ENCODE measurements at places on chromosomes 7 and 10.
A peak's percentile ranks its signal among the peaks of the same experiment; 100 is the strongest.

DNA sequence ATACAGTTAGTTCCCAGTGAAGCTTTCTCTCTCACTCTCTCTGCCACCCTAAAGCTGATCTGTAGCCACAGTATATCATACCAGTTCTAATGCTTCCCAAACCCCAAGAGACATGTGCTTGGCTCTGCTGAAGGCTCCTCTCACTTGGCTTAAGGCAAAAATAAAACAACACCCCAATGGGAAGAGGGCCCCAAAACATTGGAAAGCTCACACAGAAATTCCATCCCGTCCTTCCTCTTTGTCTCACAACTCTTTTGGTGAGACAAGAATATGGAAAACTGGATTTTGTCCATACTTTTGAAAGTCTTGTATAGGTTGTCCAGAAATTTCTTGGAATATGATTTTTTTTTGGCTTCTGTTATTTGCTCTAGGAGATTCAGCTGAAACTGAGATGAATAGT is 56.1 kb upstream of the WNT16 start:
- DNase-seq, result no peak

GRCh38 chr7:21364801-21365271 is 63.0 kb upstream of the SP4 start:
- no peak for DNase-seq

- no peak for DNase-seq
Measured at GRCh38 chr7:143391462-143392404, 10.6 kb downstream of the ZYX start.

DNA sequence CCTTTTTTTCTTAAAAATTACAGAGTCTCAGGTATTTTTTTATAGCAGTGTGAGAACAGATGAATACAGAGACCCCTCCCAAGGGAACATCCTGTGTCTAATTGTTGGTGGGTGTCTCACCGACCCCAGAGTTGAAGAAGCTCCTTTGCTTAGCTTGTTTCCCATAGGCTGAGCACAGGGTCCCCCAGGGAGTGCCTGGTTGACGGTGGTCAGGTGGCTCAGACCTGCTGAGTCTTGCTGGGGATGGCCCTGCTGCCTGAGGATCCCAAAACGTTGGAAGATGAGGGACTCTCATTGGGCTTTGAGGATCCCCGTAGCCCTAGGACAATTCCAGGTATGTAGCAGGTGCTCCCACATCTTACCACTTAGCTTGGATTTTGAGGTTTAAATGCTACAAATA is 19.5 kb downstream of the SCART1 start:
- DNase-seq, result no peak

DNA sequence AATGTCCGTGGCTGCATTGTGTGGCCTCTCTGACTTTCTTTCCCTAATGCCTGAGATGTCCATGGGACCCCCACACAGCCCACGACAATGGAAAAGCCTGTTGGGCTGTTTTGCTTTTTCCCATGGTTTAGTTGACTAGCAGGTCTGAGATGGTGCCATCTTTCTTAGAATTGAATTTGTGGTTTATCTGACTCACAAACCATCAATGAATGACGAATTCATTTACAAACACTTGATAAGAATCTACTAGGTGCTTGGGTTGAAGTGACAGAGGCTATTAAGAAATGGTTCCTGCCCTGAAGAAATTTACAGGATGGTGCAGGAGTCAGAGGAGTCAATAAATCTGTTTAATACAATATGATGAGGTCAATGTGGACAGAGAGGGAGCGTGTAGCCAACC is 75.4 kb downstream of the OTUD1 start:
- DNase-seq, result no peak

- no peak for DNase-seq
Measured at GRCh38 chr10:111030042-111030750, 46.6 kb upstream of the ADRA2A start.

DNA sequence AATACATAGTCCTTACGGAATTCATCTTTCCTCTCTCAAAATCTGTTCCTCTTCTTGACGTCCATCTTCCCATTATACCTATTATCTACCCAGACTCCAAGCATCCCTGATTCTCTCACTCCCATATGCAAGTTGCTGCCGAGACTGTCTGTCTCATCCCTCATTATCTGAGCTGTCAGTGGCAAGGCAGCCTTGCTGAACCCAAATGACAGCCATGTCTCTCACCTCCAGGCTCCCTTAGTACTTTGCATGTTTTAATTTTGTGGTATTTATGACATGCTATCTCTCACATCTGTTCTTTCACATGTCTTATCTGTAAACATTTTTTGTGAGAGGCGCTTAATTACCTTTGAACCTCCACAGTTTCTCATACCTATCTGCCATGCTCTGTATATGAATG is 54.4 kb upstream of the IFRD1 start:
- DNase-seq, result no peak

DNA sequence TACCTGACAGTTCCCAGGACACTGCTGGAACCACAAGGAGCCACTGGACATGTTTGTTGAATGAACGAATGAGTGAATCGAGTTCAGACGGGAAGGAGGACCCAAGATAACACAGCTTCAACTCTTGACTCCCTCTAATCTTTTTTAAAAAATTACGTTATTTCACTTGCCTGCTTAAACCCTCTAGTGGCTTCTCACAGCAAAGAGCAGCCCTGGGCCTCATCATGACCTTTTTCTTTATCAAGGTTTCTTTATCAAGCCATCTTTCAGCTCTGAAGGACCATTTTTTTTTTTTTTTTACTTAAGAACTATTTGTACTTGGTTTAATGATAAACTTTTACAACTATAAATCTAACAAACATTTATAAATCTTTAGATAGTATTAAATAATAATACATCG is 110.6 kb downstream of the TAX1BP1 start:
- DNase-seq, result no peak

- no peak for DNase-seq
Measured at GRCh38 chr7:141158561-141158960, 84.7 kb downstream of the TMEM178B start.

GRCh38 chr7:5662828-5663227 is 118.6 kb downstream of the RNF216 start:
- no peak for DNase-seq

- DNase-seq, result no peak
Measured at GRCh38 chr7:31938650-31939049, 131.6 kb downstream of the PDE1C start.

- DNase-seq, result no peak
Measured at GRCh38 chr10:9195385-9195784, 1140.9 kb downstream of the GATA3 start.

DNA sequence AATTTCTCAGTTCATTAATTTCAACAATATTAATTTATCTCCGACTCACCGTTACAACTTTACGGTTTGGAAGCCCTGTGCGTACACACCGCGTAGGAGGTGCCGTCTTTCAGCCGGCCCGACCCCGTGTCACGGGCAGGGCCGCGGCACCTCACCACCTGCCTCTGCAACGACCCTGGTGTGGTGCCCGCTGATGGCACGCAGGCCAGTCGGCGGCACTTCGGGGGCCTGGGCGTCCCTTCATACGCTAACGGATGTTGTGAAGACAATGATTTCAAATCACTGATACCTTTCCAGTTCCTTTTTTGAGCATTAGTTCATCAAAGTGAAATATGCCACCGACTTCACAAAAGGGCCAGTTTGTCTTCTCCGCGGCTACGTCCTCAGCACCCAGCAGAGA is 125.3 kb downstream of the EBF3 start:
- DNase-seq, result no peak

DNA sequence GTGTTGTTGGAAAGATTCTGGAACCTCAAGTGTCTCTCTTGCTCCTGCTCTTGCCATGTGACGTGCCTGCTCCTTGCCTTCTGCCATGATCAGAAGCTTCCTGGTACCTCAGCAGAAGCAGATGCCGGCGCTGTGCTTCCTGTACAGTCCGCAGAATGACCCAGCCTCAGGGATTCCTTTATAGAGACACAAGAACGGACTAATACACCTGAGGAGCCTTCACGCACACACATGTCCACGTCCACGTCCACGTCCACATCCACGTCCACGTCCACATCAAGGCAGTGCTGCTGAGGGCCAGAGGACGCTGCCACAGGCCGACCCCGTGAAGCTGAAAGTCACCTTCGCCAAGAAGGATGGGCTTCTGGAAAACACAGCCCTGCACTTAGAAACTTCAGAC is 190.1 kb downstream of the MAD1L1 start:
- no peak for DNase-seq

GRCh38 chr10:119705434-119705831 is 20.4 kb upstream of the INPP5F start:
- DNase-seq, result no peak

GRCh38 chr7:153943457-153943856 is 108.7 kb upstream of the DPP6 start:
- DNase-seq, result no peak

GRCh38 chr10:50347394-50347802 is 96.1 kb upstream of the ASAH2 start:
- peak; percentile 7 for DNase-seq

DNA sequence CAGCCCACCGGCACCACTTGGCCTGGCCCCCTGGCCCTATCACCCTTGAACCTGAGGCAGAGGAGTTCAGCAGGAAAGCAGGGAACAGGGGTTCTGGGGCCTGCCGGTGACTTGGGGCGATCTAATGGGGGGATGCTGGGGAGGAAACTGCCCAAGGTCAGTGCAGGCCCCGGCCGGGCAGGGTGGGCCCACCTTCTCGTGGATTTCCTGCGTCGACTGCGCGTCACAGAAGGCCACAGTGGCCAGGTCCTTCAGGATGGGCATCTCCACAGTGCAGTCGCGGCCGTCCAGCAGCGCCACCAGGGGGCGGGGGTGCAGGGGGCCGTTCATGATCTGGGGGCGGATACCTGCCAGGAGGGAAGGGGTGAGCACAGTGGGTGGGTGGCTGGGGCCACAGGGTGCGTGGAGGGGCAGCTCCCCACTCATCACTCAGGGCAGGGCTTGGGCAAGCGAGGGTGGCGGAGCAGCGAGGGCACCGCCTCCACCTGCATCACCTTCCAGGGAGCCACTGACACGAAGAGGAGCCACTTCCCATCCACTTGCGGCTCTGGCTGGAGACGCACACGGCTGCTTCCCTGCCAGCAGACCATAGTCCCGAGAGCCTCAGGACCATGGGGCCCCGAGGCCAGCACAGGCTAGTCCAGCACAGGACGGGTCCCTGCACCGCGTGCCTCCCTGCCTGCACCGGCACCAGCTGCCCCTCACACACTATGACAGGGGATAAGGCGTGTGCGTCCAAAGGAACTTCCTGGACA is 61.4 kb downstream of the ZRANB1 start:
- no peak for DNase-seq

DNA sequence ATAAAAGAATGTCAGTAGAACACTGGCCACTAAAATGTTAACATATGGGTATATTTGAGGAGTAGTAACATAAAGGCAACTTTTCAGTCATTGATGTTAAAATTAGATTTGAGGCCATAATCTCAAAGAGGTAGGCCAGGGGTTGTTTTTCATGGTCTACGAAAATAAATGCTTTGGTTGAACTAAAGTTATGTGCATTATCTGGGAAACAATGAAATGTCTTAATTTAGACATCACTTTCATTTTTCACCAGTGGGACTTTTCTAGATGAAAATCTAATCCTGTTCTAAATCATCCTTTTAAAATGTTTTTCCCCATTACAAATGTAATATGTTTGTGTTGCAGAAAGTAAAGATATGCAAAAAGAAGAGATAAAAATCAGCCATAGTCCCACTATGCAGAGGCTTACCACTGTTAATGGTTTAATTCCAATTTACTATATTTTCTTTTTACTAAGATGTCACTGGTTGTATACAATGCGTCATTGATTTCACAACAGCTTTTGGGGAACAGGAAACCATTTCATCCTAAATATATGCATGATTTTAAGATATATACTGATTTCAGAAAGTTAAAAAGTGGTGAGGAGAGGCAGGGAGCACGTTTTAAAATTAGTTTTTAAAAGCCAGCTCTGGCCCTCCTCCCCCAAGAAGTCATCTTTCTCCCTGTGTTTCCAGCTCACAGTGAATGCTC is 64.3 kb downstream of the ARID5B start:
- no peak for DNase-seq

GRCh38 chr7:70218006-70218405 is 619.7 kb downstream of the AUTS2 start:
- no peak for DNase-seq

DNA sequence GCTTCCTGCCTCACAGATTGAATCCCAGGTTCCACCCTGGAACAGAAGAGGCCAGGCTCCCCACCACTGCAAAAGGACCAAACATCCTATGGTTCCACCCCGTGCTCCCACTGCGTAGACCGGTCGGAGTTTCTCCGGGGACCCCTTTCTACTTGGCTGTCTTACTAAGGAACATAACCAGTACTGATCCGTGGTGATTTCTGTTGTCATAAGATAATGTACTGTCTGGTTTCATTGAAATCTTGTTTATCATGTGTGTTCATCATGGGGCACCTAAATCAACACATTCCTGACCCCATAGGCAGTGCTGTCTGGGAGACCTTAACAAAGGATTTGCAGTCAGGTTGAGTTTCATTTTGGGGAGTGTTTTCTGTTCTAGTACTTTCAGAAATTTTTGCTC is 104.5 kb downstream of the CHN2 start:
- no peak for DNase-seq

- no peak for DNase-seq
Measured at GRCh38 chr7:155889636-155890511, 77.6 kb upstream of the SHH start.

DNA sequence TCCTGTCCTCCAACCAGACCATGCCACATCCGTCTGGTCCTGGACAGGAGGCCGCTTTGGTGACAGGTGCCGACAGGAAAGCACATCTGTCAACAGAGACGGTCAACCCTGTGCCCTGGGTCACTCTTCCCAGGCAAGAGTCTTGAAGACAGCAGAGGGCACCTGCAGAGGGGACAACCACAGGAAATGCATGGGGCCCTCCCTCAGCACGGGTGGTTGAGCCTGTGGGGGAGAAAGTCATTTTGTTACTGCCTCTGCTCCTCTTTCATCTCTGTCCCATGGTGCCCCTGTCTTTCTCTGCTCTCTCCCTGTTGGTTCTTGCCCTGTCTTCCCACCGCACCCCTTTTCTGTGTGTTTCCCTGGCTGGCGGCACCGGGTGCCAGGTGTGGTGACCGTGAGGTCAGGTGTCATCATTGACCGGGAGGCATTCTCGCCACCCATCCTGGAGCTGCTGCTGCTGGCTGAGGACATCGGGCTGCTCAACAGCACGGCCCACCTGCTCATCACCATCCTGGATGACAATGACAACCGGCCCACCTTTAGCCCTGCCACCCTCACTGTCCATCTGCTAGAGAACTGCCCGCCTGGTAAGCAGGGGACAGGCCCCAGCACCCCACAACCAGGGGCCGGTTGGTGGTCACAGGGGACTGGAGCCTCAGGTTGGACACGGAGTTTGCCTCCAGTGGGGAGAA is 17.6 kb upstream of the VSIR start:
- no peak for DNase-seq

- DNase-seq, result no peak
Measured at GRCh38 chr7:124179641-124180040, 146.8 kb upstream of the TMEM229A start.

GRCh38 chr10:110203500-110204455 is 3.6 kb upstream of the MXI1 start:
- no peak for DNase-seq

All from CD4-positive, alpha-beta T cell treated with Interleukin-12 subunit alpha and Interleukin-12 subunit beta, for 1 hour (primary cell).